ENCODE measurements at places on chromosomes 11 and 22. TPM values are rescaled to one million over a fixed set of nuclear protein-coding genes. Genes with fewer than 3 reads are reported as not detected.

The OR52N4 gene
- not detected for total RNA-seq

DNA sequence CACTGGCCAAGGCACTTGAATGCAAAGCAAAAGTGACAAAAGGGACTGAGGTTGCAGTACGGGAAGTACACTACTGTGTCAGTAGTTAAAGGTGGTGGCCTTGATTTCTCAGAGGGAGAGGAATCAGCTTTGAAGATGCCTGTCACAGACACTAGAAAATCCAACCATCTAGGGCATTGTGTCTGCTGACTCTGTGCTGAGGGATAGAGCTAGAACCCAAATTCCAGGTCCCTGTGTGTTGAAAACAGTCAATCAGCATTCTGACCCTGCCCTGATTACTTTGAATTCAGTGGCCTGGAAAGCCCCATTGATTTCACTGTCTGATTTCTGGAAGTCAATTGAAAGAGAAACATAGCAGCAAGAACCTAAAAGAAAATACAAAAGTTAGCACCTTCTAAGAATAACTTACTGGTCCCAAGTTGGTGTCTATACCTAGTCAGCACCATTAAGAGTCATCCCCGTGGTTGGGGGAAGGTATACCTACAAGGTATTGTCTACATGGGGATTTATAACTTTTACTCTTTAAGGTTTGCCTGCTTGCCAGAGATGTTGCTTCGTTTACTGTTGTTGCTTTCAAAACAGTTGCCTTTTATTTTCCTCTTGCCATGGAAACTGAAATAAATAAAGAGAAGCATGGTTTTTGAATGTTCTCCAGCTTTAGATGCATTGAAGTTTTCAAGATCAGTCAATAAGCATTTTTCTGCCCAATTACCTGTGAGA is 97.3 kb downstream of the PDHX start:
- DNase-seq: no peak

- DNase-seq: peak; percentile 59
These were observed 158.9 kb downstream of the MYO18B start for GRCh38 chr22:25900880-25901279.

- no peak for DNase-seq
These were observed 53.4 kb downstream of the CD44 start for GRCh38 chr11:35192347-35192746.

The APOA5 gene
- 0.23 TPM for total RNA-seq

The OR56A5 gene
- not detected for total RNA-seq

The HTATIP2 gene
- 0.13 TPM for total RNA-seq

- DNase-seq: no peak
These were observed 64.7 kb upstream of the FAT3 start for GRCh38 chr11:92159931-92160330.

- peak; percentile 73 for DNase-seq
These were observed 28.3 kb downstream of the SLC1A2 start for GRCh38 chr11:35390737-35391682.

The MS4A14 gene
- not detected for total RNA-seq

The TRIM49 gene
- total RNA-seq: not detected

The EHF gene
- total RNA-seq: not detected

The SNX32 gene
- not detected for total RNA-seq

GRCh38 chr11:70669281-70669680 is 271.0 kb downstream of the CTTN start:
- no peak for DNase-seq

DNA sequence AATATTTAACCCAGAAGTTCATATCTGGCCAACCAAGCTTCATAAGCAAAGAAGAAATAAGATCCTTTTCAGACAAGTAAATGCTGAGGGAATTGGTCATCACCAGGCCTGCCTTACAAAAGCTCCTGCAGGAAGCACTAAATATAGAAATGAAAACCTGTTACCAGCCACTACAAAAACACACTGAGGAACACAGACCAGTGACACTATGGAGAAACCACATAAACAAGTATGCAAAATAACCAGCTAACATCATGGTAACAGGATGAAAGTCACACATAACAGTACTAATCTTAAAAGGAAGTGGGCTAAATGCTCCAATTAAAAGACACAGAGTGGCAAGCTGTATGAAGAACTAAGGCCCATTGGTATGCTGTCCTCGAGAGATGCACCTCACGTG is 311.4 kb downstream of the DYNC2H1 start:
- DNase-seq: peak; percentile 75

DNA sequence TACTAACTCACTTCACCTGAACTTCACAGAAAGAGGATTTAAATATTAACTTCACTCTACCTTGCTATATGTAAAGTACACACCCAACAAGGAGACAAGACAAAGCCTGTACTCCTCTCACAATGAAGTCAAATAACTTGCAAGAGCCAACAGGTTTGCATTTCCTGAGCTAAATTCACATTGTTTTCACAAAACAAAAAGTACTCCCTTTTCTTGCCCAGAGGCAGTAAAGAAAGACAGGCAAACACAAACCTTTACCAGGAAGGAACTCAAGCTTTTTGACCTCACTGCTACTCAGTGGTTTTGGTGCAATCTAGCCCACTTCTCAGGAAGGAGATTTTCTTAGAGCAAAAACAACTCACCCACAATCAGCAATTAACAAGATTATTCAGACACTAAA is 15.7 kb downstream of the USP28 start:
- DNase-seq: no peak

- DNase-seq: no peak
These were observed 9.6 kb upstream of the SYT8 start for GRCh38 chr11:1825039-1825740.

- DNase-seq: no peak
These were observed 2.6 kb downstream of the PHOX2A start for GRCh38 chr11:72241291-72241781.

GRCh38 chr11:65096926-65097325 is 912 bp downstream of the VPS51 start:
- no peak for DNase-seq

The LDHAL6A gene
- not detected for total RNA-seq

The TECTA gene
- 0.53 TPM for total RNA-seq

DNA sequence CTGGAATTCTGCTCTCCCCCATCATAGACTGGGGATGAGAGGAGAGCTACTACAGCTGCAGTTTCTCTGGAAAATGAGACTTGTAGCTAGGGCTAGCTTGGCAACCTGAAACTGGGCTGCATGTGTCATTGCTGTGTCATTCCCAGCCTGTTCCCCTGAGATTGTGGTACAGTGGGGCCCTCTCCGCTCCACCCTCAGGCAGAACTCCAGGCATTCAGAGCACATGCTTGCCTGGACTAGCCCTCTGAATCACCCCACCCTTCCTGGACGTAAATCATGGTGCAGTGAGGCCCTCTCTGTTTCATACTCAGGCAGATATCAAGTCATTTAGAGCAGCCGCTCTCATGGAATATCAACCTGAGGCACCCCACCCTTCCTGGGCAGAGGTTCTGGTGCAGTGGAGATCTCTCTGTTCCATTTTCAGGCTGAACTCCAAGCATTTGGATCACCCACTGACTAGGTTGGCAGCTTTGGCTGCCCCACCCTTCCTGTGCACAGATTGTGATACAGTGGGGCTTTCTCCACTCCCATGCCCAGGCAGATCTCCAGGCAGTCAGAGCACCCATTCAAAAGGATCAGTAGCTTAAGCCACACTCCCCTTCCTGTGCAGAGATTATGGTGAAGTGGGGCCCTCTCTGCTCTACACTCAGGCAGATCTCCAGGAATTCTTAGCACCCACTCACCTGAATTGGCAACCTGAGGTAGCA is 274.4 kb downstream of the C11orf87 start:
- DNase-seq: peak; percentile 90
